ENCODE measurements at places on chromosomes 13 and 19.

- no peak for DNase-seq
Observed at GRCh38 chr19:43667126-43667875, 2.7 kb downstream of the PLAUR start.

- DNase-seq, result peak; percentile 52
Observed at GRCh38 chr19:13842291-13843103, 34.4 kb upstream of the NANOS3 start.

- DNase-seq, result no peak
Observed at GRCh38 chr13:23672616-23673015, 102.4 kb downstream of the TNFRSF19 start.

- no peak for DNase-seq
Observed at GRCh38 chr13:87524775-87525174, 146.4 kb upstream of the SLITRK5 start.

- DNase-seq, result no peak
Observed at GRCh38 chr13:90838317-90838960, 509.0 kb upstream of the MIR17HG start.

DNA sequence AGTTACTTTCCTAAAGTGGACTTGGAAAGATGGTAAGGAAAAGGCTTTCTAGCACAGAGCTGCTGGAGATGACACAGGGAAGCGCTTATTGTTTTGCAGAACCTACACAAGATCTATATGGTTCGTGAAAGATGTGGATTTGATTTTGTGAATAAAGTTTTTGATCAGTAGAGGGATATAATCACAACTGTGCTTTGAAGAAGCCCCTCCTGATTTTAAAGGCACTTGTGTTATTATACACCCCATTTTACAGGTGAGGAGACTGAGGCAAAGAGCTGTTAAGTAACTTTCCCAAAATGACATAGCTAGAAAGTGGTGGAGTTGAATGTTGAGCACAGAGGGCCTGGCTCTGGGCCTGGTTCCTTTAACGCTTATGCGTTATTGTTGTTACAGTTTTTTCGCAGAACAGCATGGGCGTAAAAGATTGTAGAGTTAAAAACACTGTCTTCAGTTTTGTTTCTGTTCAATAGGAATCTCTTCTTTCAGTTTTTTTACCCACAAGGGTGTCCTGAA, 1.4 kb downstream of the TDRD3 start:
- no peak for DNase-seq

- DNase-seq, result no peak
Observed at GRCh38 chr19:12628040-12629022, 17.6 kb downstream of the ZNF791 start.

All from stimulated activated CD4-positive, alpha-beta T cell treated with anti-CD3 and anti-CD28 coated beads, Interleukin-1b, Interleukin-23, amount 100 ng/mL, for 48 hours (primary cell).